ENCODE measurements at places on chromosomes 4 and X.
A peak's percentile ranks its signal among the peaks of the same experiment; 100 is the strongest.

DNA sequence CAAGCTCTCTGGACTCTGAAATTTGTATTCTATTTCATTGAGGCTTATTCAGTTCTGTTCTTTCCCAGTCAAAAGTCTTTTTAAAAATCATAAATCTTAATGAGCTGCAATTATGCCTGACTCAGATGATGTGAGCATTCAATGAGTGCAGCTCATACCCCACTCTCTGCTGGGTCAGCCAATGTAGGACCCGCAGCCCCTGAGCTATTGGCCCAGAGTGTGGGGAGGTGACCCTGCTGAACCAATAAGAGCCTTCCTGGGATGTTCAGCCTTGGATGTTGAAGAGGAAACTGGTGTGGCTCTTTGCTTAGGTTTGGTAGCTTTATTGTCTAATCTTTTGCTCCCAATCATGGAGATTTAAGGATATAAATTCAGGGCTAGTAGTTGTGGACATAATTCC, 12.1 kb upstream of the TCEAL4 start:
- no peak for DNase-seq

DNA sequence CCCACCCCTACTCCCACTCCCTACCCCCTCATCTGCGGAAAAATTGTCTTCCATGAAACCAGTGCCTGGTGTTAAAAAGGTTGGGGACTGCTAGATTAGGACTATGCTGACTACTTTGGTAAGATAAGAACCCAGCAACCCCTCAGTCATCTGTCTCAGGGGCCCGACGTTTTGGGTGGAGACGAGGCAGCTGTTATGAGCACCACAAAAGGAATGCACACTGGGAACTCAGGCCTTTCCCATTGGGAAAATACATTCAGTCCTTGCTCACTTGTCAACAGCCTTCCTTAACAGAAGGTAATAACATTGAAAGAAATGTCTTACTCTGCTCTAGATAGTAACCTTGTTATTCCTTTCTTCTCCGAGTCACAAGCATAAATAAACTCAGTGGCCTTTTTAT, 310.8 kb downstream of the AFF2 start:
- DNase-seq: peak; percentile 6

- no peak for DNase-seq
Observed at GRCh38 chr4:6573551-6573950, 1.4 kb upstream of the MAN2B2 start.

- peak; percentile 48 for DNase-seq
Observed at GRCh38 chrX:68588602-68589371, 58.7 kb upstream of the STARD8 start.

GRCh38 chr4:74738464-74739143, 55.7 kb downstream of the BTC start:
- no peak for DNase-seq

- DNase-seq: no peak
Observed at GRCh38 chr4:144451766-144452450, 194.0 kb upstream of the HHIP start.

DNA sequence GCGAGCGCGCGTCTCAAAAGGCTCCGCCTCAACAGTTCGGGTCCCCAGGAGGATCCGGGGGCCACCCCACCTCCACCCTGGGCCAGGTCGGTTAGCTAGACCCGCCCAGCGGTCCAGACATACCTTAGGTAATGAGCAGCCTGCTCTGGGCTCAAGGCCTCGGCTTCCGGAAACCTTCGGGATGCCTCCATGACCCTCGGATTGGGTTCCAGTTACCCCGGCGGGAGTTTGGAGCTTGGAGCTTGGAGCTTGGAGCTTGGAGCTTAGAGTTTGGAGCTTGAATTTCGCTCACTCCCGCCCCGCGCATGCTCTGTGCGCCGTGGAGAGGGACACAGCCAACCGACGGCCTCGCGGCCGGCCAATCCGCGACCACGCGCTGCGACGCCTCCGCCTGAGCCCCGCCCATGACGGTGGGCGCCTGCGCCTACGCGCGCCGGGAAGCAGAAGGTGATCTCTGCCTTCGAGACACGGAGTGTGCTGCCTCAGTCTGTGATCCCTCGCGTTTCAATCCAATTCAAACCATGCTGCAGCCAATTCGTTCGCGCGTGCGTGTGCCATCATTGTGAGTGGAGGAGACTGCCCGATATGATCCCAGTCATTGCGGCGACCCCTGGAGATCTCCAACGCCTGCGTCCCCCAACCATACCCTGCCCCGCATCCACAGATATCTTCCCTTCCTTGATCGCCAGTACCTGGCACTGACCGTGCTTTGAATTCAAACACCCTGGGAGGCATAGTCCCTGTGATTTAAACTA, at the start of gene ERCC6L:
Gene ERCC6L, minus strand, starts transcription at position 307 of the 755 bp plus-strand sequence. Its CDS starts 116 bp downstream, at position 191.
- DNase-seq: peak; percentile 98

GRCh38 chr4:41934901-41935651, at the start of gene TMEM33:
Gene TMEM33, plus strand, starts transcription at chr4:41935429. Its CDS starts 56 bp downstream, at chr4:41935485.
- DNase-seq: peak; percentile 93

- no peak for DNase-seq
Observed at GRCh38 chrX:136112778-136113177, 34.6 kb upstream of the FHL1 start.

GRCh38 chr4:84669201-84669600, 86.3 kb downstream of the CDS1 start:
- no peak for DNase-seq

DNA sequence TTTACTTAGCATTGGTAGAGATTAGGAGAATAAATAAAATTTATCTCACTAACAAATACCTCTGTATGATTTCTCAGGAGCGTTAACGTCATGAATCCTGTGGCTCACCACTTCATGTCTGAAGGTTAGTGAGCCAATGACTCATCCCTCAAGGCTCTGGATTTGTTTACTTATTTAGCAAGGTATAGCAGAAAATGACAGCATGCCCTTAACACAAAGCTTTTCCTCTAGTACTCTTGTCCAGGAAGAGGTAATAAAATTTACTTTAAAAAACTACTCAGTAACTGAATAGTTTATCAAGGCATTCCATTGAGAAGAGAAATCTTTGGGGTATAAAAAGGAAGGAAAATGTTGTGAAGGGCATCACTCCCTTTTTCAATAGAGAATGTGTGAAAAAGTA, 823.8 kb downstream of the CCSER1 start:
- DNase-seq: no peak

GRCh38 chr4:10982305-10982704, 297.7 kb upstream of the CLNK start:
- DNase-seq: peak; percentile 54

DNA sequence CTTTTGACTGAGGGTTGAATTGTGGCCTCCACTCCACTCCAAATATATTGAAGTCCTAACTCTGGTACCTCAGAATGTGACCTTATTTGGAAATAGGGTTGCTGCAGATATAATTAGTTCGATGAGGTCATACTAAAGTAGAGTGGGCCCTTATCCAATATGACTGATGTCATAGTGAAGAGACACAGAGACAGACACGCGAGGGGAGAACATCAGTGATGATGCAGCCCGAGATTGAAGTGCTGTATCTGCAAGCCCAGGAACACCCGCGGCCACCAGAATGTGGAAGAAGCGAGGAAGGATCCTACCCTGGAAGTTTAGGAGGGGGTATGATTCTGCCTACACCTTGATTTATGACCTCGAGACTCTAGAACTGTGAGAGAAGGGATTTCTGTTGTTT, 279.0 kb downstream of the ANKRD50 start:
- DNase-seq: no peak

DNA sequence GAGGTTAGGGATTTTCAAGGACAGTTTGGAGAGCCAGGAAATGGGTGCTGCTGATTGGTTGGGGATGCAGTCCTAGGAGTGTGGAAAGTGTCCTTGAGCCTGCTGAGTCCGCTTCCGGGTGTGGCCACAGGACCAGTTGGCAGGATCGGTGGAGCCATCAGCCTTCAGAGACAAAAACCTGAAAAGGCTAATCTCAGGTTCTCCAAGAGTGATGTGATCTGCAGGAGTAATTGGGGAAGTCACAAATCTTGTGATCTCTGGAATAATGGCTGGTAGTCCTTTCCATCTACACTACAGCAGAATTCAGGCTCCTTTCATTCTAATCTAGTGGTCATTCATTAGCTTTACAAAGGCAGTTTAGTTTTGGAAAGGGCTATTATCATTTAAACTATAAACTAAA, 55.9 kb upstream of the BMP2K start:
- peak; percentile 42 for DNase-seq

- DNase-seq: peak; percentile 76
Observed at GRCh38 chrX:19814240-19814639, 73.2 kb downstream of the SH3KBP1 start.

DNA sequence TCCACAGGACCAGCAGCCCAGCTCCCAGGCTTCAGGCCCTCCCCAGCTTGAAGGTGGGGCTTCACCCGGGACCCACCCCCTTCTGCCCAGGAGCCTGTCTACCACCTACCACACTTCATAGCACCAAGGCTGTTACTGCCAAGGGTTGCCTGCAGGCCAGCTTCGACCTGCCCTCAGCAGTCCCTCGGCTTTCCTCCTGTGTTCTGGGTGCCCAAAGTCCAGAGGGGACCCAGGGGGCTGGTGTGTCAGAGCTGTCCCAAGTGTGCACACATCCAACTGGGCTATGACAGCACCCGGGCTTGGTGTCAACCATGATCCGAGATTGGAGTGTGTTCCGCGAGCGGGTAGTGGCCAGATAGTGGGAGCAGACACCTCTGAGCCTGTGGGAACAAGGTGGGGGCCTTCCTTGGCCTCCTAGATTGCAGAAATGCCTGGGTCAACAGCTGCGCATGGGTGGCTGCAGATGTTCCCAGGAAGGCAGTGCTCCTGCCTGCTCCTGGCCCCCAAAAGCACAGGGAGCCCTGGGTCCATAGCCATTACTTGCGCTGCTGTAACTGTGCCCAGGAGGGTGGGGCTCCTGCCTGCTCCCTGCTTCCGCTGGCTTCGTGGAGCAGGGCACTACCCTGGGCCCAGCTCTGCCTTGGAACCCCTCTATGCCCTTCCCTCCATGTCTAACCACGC, 16.8 kb downstream of the SULT1B1 start:
- DNase-seq: no peak

DNA sequence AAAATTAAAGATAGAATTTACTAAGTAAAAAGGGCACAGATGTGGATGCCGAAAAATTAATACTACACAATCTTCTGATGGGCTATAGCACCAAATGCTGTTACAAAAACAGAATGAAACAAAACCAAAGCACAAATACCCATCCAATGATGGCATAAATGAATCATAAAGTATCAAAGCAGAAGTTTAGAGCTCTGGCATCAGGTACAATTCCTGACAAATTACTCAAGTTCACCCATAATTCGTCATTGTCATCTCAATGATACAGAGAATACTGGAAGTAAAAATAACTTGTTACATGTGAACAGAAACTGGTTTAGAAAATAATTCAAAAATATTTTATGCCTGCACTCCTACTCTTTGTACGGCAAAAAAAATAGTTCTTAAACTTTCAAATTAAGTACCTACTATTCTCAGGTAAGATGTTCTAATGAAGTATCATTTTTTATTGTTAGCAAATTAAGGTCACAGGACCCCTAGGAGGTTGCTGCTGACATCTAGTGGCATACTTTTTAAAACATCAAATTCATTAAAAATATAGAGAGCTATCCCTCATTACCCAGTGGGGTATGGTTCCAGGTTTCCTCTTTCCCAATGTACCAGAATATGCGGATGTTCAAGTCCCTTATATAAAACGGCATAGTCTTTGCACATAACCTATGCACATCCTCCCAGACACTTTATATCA, 126.1 kb downstream of the INPP4B start:
- no peak for DNase-seq

GRCh38 chrX:150088766-150089518, 150.7 kb upstream of the EOLA2 start:
- DNase-seq: peak; percentile 30

GRCh38 chr4:112003231-112003907, 141.9 kb upstream of the FAM241A start:
- no peak for DNase-seq

- no peak for DNase-seq
Observed at GRCh38 chrX:56499372-56499771, 64.1 kb upstream of the UBQLN2 start.

DNA sequence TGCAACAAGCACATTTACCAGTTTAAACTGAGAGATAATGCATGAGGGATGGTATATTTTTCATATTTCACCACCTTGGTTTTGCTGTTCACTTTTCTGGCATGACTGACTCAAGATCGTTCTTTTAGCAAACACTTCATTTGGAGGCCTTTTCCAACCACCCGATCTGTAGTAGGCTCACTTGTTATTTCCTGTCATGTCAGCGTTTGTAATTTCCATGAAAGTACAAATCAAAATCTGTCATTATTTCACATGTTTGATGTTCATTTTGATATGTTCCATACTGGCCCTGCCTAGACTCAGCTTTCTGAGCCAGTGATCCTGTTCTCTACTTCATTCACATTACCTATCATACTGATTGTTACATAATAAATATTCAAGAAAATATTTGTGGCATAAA, 1888.3 kb upstream of the PCDH7 start:
- no peak for DNase-seq

DNA sequence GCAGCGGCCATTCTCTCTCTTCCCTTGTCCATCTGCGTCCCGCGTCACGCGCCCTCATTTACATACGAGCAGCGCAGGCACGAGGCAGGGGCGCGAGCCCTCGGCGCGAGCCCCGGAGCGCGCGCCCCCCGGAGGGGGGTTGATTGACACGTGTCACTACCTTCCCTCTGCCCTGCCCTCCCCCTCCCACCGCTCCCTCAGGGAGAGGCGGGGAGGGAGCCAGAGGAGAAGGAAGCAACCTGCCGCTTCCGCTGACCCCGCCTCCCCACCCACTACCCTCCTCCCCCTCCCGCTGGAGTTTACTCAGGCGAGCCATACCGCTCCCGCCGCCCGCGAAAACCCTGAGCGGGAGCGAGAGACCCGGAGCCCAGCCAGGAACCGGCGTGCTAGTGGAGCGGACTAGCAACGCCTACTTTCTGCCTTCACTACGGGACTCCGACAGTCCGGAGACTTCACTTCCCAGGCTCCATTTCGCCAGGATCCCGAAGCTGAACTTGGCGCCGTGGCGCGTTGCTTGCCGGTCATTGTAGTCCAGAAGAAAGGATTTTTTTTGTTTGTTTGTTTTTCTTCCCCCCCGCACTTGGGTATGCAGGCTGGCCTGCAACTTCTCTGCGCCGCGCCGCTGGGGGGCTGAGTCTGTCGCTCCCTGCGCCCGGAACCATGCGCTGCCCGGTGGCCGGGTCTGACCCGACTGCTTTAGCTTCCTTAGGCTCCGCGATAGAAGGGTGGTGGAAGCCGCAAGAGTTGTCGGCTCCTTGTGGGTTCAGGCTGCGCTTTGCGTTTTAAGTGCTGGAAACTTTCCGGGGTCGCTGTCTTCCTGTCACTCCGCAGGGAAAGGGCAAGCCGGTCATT, at the start of gene LCORL:
Gene LCORL, minus strand, starts transcription at position 36 of the 852 bp plus-strand sequence. Its CDS starts 4 bp downstream, at position 32.
- peak; percentile 99 for DNase-seq

DNA sequence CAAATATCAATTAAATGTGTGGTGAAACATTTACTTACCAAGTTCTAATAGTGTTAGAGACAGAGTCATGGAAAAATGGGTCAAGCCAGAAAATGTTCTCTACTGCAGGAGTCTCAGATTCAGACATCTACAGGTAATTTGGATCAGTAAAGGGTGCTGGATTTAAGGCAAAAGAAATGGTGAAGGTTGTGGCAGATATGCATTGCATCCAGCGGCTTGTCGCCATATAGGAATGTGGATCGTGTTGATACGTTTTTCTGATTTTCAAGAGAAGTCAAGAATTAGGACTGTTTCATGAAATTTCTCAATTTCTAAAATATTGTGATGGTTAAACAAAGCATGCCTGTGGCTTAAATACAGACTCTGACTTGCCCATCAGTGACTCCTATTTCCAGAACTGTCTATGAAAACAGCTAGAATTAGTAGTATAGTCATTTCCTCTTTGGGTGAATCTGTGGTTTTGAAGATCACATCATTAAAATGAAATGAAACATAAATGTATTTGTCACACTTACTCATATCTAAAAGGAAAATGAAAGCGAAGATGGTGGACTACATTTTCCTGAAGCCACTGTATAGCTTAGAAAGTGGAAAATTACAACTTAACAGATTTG, 110.1 kb upstream of the VEGFC start:
- no peak for DNase-seq

- DNase-seq: peak; percentile 80
Observed at GRCh38 chrX:11143931-11144678, 33.0 kb downstream of the HCCS start.
